ENCODE measurements at places on chromosomes 3 and 15.
A peak's percentile ranks its signal among the peaks of the same experiment; 100 is the strongest.

DNA sequence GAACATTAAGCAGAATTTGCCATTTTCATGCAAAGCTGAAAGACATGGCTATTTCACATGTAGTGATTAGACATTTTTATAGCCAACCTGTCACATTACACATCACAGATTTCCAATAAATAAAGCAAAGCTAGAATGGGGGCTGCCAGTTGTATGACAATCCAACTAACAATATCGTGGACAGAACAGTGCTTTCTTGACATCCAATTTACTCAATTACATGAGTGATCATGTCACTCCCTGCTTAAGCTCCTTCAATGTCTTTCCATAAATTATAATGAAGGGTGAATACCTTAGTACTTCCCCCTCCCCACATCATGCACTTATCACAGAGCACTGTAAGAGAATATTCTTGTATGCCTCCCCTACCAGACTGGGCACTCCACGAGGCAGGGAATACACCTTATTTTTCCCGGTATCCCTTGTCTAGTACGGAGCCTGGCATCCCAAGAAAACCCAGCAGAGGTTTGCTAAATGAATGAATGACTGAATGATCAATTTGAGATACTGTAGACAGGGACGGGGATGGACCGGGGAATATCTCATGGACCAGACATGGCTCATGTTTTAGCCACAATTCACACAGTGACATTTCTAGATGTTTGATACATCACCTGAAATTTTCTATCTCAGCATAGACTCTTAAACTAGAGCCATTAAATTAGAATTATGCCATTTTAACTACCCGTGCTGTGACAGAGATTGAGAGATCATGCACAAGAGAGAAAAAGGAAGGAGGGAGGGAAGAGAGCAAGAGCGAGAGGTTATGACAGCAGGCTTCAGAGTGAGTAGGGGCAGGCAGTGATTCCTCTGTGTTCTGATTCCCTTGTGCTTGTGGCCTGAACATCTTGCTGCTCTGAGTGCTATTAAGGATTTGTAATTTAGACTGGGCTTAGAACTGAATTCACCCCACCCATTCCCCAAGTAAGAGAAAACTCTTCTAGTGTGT is 77.7 kb downstream of the EPHB1 start:
- DNase-seq = no peak

DNA sequence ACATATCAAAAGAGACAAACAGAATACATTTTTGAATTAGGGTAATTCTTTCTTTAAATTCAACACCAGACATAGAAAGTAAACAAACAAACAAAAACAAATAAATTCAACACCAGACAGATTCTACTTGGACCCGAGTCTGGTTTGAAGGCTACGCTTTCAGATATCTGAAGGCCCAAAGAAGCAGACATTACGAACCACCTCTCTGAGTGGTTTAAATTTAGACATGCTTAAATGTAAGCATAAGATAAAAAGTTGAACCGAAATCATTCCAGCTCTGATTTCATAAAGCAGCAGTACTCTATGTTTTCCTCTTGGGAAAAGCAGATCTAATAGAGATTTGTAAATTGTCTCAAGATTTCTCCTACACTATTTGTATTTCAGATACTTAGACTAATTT is 29.9 kb downstream of the UBA5 start:
- DNase-seq = no peak

- DNase-seq = peak; percentile 56
Measured at GRCh38 chr3:150761831-150762661, 923 bp downstream of the SIAH2 start.

DNA sequence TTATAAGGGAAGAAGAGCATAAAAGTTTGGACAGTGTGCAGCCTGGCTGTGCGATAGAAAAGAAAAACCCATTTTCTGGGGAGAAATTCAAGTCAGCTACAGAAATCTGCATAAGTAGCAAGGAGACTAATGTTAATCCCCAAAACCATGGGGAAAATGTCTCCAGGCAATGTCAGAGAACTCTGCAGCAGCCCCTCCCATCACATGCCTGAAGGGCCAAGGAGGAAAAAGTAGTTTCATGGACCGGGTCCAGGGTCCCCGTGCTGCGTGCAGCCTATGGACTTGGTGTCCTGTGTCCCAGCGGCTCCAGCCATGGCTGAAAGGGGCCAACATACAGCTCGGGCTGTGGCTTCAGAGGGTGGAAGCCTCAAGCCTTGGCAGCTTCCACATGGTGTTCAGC is 28.3 kb upstream of the COLQ start:
- no peak for DNase-seq

- DNase-seq = no peak
Measured at GRCh38 chr15:72169921-72170611, 27.5 kb downstream of the GRAMD2A start.

All from stimulated activated CD4-positive, alpha-beta T cell treated with anti-CD3 and anti-CD28 coated beads, Interleukin-2, amount 100 ng/mL, for 24 hours (primary cell).